NCI-H2227 treated with DMSO at 0.1 percent for 48 hours (cell line): ENCODE measurements at places on chromosomes 2 and 18.

- no peak for DNase-seq
Measured at GRCh38 chr18:77316641-77317040, 67.0 kb downstream of the GALR1 start.

DNA sequence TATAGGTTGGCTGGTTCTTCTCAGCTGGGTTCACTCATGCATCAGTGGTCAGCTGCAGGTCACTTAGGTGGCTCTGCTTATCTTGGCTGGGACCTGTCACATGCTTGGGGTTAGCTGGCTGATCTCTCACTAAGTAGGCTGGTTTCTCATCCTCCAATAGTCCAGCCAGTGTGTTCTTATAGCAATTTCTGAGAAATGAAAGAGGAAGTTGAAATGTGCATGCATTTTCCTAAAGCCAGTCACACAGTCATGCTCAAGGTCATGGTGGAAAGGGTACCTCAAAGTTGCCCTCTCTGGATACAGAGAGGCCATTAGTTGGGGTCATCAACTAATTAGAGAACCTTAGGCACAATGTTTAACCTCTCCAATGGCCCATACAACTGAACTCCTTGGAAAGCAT lies 64.4 kb downstream of the KLHL29 start:
- DNase-seq: no peak

DNA sequence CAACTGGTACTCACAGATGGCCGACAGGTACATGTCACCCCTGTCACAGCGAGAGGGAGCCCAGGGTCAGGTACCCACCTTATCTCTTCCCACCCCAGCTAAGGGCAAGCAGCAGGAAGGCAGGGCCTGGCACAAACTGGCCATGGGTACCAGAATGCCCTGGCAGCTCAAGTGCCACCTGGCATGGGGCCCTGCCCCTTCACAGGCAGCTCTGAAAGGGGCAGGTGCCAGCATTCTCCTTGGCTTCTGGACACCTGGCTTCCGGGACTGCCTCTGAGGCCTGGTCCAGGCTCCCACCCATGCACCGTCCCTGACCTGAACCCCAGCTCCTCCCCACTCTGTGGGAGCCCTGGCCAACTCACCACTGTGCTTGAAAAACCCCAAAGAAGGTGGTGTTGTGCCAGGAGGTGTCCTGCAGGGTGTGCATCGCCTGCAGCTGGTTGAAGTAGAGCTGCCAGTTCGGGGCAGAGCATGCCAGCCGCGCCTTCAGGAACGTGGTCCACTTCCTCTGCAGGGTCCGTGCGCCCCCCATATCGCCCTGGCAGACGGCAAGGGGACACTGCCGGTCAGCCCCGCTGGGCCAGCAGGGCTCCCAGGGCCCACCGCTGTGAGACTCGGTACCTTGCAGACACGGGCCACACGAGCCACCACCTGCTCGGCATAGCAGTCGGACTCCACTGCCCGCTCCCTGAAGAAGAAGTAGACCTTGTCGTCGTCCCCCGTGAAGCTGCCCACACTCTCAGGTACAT lies 5.4 kb downstream of the SEMA4C start:
- DNase-seq: no peak

GRCh38 chr2:222875482-222875881 lies 14.6 kb downstream of the ACSL3 start:
- no peak for DNase-seq

DNA sequence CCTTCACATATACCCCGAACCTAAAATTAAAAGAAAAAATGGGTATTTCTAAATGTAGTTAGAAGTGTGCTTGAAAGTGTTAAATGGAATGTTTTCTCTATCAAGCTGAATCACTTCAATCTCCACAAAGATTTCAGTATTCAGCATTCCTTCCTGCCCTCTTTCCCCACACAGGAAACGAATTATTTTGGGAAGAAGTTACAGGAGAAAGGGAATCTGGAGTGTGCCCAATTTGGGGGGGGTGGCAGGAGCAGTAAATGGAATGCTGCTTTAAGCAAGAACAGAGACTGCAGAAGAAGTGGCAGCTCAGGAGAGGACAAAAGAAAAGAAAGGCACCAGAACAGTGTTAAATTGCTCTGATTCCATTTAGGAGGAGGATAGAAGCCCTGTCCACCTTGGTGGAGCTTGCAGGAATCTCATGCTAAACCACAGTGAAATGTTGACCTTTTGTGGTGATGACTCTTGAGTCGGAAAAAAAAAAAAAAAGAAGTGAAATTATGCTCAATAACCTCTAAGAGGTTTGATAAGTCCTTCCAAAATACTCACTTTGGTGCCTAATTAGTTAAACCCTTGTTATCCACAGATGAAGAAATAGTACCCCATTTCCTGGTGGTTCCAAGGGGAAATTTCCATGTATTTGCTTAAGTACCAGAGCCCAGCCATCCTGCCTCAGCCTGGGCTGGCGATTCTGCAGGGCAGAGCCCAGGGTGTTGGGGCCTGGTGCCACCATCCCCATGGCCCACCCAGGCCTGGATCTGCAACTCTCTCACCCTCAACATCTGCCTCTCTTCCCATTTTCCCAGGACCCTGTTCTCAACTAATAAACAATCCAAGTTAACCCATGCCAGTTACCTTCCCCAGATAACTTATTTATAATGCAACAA lies 56.5 kb downstream of the MYO5B start:
- DNase-seq: no peak

DNA sequence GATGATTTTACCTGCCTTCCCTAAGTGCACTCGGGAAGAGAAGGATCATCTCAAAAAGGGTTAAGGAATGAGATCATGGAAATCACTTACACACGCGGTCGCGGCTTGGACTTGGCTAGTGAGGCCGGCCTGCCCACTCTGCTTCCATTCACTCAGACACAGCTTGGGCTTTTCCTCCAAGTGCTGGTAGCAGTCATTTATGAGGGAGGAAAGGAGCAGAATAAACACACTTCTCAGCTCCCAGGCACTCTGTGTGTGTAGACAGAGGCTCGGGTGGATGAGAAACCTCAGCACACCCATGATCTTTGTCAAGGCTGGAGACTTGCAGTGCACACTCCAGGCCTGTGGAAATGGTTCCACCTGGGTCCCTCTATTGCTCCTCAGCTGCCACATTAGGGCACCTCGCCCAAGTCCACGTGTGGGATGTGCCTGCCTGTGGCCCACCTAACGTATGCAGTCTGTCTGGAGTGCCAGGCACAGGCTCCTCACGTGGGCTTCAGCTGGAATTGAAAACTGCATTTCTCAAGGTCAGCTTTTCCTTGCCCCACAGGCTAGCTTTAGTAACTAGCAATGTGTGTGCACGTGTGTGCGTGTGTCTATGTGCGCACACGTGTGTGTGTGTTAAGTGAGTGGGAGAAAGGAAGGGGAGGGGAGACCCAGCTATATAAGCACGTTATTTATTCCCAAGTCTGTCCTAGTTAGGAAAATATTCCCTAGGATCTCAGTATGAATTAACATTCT lies 288.4 kb downstream of the SOX11 start:
- DNase-seq: peak; percentile 37
